Type B pancreatic cell (in vitro differentiated cells): ENCODE measurements at places on chromosomes 11 and 22.

- no peak for DNase-seq
Observed at GRCh38 chr11:107337917-107338316, 119.7 kb downstream of the CWF19L2 start.

GRCh38 chr22:36755316-36755715 lies 20.6 kb downstream of the IFT27 start:
- DNase-seq: no peak

DNA sequence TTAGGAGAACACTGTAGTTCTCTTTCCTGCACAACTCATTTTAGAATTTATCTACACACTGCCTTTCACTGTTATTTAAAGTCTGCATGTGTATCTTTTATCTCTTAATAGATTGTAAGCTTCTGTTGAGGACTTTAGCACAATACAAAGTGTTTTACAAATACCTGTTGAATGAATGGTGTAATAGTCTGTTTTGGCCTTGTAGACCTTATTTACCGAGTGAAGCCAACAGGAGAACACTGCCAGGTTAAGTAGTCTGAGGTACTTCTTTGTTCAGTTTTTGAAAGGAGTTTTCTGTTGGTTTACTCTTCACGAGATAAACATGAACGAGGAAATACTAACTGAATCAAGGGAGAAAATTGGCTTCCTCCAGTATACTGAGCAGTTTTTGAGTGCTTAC lies 31.0 kb downstream of the SIK2 start:
- no peak for DNase-seq

DNA sequence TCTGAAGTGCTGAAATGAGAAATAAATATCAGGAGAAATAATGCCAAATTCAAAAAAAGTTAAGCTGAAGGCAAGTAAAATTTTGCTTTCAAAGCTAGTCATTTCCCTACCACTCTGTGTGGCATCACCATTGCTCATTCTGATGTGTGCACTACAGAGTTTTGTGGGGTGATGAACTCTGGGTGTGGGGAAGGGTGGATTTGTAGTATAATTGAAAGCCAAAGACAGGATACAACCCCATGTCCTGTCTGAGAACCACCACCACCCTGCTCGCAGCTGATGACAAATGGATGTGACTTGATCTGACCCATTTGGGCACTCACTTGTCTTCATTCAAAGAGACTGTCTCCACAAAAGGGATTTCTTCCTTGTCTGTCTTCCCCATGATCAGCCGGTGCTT lies 19.3 kb upstream of the TMEM9B start:
- DNase-seq: no peak

GRCh38 chr11:77400271-77400670 lies 73.6 kb downstream of the PAK1 start:
- no peak for DNase-seq

DNA sequence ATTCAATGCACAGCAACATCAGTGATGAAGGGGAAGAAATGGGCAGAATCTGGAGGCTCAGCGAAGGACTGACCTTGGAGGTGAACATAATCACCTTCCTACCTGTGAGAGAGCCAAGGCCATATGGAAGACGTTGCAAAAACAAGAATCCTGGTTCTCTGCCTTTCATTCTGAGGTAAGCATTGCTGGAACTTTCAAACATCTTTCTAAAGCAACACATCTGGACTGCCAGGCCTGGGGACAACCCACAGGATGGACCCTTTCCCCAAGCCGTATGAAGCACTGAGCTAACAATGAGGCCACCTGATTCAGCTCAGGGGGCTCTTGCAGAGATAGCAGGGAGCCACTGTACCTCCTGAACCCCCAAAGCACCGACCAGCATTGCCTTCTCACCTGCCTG lies 70.5 kb downstream of the ETS1 start:
- DNase-seq: no peak

DNA sequence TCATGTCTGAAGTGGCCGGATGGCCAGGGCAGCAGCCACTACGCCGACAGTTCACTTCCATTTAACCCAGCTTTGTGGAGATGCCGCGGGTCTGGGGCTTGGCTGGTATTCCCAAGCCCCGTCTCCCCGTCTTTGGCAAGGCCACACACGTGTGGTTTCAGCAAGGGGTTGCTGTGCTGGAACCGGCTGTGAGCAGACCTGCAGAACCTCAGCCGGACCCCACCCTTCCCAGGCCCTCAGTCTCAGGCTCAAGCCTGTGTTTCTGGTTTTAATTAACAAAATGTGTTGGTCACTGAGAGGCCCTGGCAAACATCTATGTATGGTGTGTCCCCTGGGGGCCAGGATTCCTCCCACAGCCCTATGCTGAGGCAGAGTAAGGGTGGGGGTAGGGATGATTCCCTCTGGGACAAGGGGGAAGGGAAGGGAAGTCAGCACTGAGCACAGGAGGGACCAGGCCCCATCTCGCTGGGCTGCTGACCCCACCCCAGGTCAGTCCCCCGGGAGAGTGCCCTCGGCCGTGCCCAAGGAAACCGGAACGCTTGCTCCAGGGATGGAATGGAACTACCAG lies 9.3 kb downstream of the OSBPL5 start:
- DNase-seq: no peak

DNA sequence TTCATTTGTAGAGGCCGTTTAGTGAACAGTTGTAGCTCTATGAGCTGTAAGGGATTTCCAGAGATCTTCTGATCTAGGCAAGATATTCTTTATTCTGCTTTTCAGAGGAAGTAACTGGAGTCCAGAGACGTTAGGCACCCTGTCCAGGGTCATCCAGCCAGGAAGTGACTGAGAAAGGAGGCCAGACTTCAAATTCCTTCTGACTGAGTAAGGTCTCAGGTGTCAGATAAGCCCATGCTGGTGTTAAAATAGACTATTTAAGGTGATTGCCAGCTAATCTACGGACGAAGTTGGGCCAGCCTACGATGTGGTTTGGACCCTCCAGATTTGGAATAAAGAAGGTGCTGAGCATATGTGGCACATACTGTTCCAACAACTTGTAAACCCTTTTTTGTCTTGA lies 54.6 kb downstream of the GRIK4 start:
- DNase-seq: no peak

- DNase-seq: no peak
Observed at GRCh38 chr11:84607975-84608836, 1018.9 kb downstream of the DLG2 start.

DNA sequence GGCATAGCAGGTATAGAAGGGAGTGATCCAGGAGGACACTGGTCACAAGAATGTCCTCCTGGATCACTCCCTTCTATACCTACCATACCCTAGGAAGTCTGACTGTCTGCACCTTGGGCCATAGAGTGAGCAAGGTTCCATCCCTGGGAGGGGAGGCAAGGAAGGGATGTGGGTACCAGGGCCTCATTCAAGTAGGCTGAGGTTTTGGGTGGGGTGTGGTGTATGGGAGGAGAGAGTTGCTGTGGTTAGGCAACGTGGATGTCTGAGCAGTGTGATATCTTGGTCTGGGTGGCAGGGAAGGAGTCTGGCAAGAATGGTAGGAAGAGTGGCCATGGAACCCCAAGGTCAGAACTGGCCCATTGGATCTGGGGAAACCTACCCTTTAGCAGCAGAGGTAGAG lies 13.2 kb downstream of the PPFIBP2 start:
- no peak for DNase-seq

DNA sequence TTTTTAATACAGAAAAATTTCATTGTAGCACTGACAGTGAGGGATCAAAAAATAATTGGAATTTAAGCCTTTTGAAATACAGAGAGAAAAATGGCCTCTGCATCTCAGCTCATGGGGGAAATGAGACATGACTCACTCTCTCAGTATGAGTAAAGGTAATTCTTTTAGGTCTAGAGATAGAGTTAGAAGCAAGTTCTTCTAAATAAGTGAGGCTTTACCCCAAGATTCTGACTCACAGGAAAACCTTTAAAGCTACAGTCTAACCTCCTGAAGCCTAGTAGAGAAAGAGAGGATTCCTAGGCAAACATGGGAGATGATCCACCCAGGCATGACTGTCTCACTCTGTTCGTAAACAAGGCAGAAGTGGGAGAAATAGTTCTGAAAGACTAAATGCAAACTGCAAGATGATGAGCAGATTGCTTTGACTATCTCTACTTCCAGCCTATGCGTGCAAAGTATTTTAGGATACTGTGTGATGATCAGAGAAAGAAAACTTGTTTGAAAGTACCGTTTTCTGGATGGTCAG lies 1003.3 kb upstream of the CCDC90B start:
- DNase-seq: no peak

- DNase-seq: no peak
Observed at GRCh38 chr22:43886231-43886630, 5.6 kb downstream of the PNPLA5 start.

GRCh38 chr11:110059706-110060463 lies 33.3 kb upstream of the ZC3H12C start:
- DNase-seq: no peak

GRCh38 chr11:1560002-1560648 lies 11.9 kb downstream of the DUSP8 start:
- DNase-seq: peak; percentile 62

DNA sequence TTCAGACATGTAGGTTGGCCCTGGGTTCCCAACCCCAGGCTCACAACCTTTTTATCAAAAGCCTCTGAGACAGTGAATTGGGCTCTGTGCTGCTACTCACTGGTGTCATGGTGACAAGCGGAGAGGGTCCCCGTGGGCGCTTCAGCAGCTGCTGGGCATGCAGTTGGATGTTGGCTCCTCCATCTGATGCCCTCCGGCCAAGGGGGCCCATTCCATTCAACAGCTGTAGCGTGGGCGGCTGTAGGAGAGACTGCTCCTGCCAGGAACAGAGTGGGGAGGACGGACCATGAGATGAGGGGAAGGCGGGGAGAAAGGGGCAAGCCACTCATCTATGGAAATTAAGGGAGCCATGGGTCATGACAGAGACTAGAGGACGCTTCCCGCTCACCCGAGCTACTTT lies 36.0 kb upstream of the APOA1 start:
- DNase-seq: no peak

GRCh38 chr11:2440646-2441045 lies 3.7 kb downstream of the TRPM5 start:
- DNase-seq: no peak

DNA sequence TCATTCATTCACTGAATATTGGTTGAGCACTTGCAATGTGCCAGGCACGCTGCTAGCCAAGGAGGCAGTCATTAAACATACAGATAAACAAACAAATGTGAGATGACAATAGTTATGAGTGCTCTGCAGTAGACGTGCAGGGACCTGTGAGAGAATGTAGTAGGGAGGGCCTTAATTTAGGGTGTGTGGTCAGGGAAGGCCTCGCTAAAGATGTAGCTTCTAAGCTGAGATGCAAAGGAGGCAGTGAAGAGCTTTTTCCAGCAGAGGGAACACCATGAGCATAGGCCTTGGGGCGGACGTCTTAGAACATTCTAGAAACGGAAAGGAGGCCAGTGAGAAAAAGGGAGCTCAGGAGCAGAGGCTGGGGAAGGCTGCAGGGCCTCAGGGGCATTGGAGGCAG lies 789 bp upstream of the NCF4 start:
- no peak for DNase-seq

DNA sequence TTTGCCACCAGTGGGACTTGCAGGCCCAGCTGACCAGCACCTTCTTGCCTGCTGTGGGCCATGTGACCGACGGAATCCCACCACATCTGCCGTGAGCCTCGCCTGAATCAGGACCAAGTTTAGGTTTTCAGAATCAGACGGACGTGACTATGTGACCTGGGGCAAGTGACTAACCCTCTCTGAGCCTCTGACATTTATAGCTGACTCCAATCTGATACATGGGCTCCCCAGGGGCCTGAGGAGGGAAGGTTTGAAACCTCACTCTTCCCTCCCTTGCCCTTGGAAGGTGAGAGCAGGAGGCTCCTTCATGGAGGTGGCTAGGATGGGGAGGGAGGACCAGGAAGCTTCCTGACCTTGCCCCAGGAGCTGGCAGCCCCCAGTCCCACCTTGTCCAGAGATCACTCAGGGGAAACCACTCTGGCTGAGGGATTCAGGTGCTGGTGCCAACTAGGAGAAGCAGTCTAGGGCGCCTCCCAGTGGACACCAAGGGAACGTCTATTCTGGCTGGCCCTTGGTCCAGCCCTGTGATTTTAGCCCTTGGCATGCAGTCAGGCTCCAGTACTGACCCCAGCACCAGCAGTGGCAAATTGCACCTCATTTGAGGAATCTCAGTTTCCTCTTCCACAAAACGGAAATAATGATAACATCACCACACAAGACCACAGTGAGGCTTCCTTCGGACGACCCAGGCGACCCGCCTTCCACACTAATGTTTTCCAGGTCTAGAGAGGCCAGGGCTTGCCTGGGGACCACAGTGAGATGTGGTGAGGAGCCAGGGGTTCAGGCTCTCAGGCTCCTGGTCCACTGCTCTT lies 47.2 kb upstream of the SYT7 start:
- no peak for DNase-seq

DNA sequence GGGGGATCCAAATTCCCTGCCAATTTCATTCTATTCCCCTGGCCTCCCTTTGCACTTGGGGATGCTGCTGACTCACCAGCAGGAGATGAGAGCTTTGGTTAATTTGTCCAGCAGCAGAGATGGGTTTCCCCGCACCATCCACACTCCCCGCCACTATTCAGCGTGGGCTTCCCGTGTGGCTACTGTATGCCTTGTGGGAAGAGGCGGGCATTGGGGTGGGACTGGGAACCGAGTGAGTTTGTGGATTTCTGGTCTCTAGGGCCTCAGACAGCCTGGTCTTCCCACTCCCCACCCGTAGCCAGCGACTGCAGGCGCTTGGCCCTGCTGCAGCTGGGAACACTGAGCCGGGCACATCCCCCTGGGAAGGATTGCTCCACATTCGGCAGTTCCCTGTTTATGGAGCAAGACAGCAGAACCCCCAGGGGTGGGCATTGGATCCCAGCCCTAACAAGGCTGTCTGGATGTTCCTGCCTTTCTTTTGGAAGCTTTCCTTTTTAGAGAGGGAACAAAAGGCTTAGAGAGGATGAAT lies 23.4 kb downstream of the KIAA1671 start:
- DNase-seq: no peak
